ENCODE measurements at places on chromosomes 11 and 22.

GRCh38 chr11:18452927-18453326 is 2.7 kb upstream of the LDHAL6A start:
- DNase-seq: no peak

- DNase-seq: no peak
Measured at GRCh38 chr11:61746442-61747191, 5.8 kb upstream of the MYRF start.

GRCh38 chr11:122863704-122864326 is 18.7 kb upstream of the JHY start:
- DNase-seq: peak; percentile 3

- no peak for DNase-seq
Measured at GRCh38 chr11:118341815-118342489, 553 bp downstream of the CD3D start.

DNA sequence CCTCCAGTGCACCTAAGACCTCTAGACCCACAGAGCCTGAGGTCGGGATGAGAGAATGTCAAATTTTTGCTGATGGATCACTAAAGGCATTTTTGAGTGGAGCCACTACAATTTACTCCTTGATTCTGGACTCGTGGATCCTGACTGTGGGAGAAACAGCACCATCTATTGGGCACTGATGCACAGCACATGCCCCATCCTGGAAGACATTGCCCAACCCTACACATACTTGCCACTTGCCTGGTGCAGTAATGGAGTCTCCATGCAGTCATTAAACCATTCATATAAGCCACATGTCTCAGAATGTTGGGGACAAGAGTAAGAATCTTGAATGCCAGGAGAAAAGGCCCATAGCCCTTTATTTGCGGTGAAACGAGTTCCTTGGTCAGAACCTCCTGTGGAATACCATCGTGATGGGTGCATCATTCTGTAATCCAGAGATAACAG is 103.9 kb downstream of the GGTLC2 start:
- peak; percentile 3 for DNase-seq

GRCh38 chr11:80383655-80384054 is 942.8 kb upstream of the TENM4 start:
- no peak for DNase-seq

DNA sequence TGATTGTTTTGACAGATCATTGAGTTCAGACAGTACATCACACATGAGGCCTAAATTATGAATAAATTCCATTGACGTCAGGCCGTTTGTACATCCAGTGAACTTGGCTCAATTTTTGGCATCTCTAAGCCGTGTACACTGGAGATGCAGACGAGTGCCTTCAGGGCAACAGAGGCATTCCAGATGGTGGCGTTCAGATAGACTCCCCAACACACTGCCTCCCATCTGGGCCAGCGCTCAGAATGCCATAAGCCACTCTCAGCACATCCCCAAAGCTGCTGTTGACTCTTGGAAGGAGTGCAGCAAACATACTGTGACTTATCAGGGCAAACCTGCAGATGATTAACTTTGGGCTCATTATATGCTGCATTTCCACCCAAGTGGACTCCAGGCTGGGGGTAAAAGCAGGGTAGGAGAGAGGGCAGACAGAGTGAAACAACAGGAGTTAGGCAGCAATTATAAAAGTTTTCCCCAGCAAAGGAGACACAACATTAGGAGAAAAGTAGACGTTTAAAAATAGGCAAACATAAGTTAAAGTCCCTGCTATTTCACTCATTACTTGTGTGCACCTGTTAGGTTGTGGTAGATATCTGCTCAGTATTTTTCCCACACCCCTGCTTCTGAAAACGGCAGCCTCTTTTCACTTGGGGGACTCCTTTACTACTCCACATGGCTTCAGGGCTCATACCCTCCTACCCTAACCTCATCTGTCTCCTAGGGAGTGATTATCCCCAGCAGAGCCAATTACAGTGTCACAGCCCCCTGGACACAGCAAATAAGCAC is 60.2 kb upstream of the PDE3B start:
- DNase-seq: no peak

- no peak for DNase-seq
Measured at GRCh38 chr11:17547932-17548331, 873 bp downstream of the OTOG start.

DNA sequence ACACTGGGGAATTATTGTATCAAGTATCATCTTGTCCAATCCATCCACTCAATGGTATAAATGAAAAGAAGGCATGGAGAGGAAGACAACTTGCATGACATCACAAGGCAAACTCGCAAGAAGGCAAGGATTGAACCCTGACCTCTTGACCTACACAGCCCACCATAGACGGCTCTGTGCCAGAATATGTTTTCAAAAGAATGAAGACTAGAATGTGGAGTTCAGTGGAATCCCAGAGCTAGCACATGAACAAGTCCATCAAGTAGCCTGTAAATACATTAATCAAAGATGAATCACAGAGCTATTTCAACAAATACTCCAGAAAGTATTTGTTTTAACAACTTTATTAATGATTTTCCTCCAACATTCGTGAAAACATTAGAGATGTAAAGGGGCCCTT is 189.7 kb downstream of the GUCY1A2 start:
- no peak for DNase-seq

Data from C1 segment of cervical spinal cord (tissue), 14 donors.